ENCODE measurements at places on chromosomes 13 and 19. TPM values are rescaled to one million over a fixed set of nuclear protein-coding genes. Genes with fewer than 3 reads are reported as not detected.

CCDC9 gene
- 20.8 TPM for total RNA-seq

MTRF1 gene
- 4.2 TPM for total RNA-seq

RGCC gene
- total RNA-seq, result 3.1 TPM

ELSPBP1 gene
- not detected for total RNA-seq

SERP2 gene
- total RNA-seq, result 3.4 TPM

CGB3 gene
- not detected for total RNA-seq

ZNF132 gene
- 7.1 TPM for total RNA-seq

ZNF284 gene
- total RNA-seq, result 1.9 TPM

SHISA2 gene
- not detected for total RNA-seq

FXYD3 gene
- total RNA-seq, result not detected

ADAMTSL5 gene
- 4.7 TPM for total RNA-seq

CACNA1A gene
- 0.93 TPM for total RNA-seq

REEP6 gene
- 5.0 TPM for total RNA-seq

RPS28 gene
- 317 TPM for total RNA-seq

ODAD3 gene
- total RNA-seq, result not detected

GRIK5 gene
- not detected for total RNA-seq

SOHLH2 gene
- 1.4 TPM for total RNA-seq

CAPN12 gene
- not detected for total RNA-seq

PTGIR gene
- 8.2 TPM for total RNA-seq

CGB1 gene
- total RNA-seq, result not detected

GRWD1 gene
- 26.4 TPM for total RNA-seq

TYROBP gene
- not detected for total RNA-seq

YJEFN3 gene
- total RNA-seq, result 0.15 TPM

CDKN2D gene
- total RNA-seq, result 2.2 TPM

MEIOSIN gene
- total RNA-seq, result not detected

ZNF230 gene
- 3.6 TPM for total RNA-seq

S1PR5 gene
- total RNA-seq, result not detected

RFPL4AL1 gene
- not detected for total RNA-seq

IGFL3 gene
- not detected for total RNA-seq

APC2 gene
- total RNA-seq, result 0.20 TPM

POLR1D gene
- total RNA-seq, result 90.0 TPM

TEX101 gene
- total RNA-seq, result not detected

MCF2L gene
- total RNA-seq, result 1.7 TPM

SYCN gene
- not detected for total RNA-seq

MBD3L3 gene
- not detected for total RNA-seq

PDX1 gene
- total RNA-seq, result not detected

TIMM44 gene
- total RNA-seq, result 38.7 TPM

SOX1 gene
- not detected for total RNA-seq

TNPO2 gene
- 45.1 TPM for total RNA-seq

FFAR1 gene
- not detected for total RNA-seq

ZNF829 gene
- 5.6 TPM for total RNA-seq
